ENCODE measurements at places on chromosomes 2 and 18.

GRCh38 chr2:119463136-119463535 is 31.5 kb downstream of the TMEM37 start:
- no peak for DNase-seq

DNA sequence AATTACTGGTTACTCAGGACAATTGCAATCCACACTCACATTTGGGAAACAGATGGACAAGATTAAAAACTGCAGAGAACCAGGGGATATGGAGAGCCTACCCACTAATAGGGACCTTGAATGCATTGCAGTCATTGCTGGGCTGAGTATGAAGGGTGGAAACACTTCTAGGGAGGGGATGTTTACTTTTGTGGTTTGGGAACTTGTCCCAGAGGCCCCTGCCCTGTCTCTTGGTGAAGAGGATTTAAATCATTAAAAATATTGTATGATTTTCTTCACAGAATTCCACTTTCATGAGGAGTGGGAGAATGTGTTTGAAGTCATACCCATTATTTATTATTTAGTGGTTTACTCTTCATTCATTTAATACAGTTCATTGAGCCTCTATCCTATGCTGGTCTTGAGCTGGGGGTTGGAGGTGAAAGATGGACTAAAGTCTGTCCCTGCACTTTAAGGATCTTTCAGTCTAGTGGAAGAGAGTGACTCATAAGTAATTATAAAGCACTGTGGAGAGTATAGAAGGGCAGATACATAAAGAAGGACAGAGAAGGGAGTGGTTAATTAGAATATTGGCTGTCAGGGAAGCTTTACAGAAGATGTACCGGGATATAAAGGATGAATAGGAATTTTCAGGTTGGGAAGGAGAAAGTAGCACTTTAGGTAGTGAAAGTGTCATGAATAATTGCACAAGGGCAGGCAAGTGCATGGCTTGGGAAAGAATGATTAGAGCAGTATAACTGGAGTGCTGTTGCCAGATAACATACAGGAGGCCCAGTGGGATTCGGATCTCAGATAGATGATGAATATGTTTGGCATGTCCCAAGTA is 313.4 kb downstream of the LPIN1 start:
- no peak for DNase-seq

DNA sequence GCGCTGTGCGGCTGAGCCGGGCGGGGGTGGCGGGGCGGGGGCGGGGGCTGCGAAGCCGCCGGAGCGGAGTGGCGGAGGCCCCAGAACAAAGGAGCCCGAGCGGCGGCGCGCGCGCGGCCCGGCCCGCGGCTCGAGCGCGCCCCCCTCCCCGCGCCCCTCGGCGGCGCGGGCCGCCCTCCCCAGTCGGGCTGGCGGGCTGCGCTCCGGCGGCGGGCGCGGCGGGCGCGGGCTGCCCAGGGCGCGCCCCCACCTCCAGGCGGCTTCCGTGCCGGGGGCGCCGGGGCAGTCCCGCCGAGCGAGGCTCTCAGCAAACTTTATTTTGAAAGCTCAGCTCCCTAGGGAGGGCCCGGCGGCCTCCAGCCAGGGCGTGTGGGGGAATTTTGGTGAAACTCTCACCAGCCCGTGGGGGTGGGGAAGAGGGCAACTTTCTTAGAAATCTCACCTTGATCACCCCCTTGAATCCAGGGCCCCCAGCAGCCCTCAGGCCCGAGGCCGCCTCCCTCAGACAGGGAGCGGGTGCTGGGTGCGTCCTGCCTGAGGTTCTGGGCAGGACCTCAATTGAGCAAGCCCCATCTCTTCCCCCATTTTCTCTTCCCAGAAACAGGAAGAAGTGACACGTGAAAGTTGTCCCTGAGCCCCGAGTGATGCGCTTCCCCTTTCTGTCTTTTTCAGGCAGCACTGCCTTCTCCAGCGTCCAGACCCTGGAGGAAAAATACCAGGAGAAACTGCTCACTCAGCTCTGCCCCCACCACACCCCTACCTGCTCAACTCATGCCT is 786 bp downstream of the TET3 start:
- no peak for DNase-seq

DNA sequence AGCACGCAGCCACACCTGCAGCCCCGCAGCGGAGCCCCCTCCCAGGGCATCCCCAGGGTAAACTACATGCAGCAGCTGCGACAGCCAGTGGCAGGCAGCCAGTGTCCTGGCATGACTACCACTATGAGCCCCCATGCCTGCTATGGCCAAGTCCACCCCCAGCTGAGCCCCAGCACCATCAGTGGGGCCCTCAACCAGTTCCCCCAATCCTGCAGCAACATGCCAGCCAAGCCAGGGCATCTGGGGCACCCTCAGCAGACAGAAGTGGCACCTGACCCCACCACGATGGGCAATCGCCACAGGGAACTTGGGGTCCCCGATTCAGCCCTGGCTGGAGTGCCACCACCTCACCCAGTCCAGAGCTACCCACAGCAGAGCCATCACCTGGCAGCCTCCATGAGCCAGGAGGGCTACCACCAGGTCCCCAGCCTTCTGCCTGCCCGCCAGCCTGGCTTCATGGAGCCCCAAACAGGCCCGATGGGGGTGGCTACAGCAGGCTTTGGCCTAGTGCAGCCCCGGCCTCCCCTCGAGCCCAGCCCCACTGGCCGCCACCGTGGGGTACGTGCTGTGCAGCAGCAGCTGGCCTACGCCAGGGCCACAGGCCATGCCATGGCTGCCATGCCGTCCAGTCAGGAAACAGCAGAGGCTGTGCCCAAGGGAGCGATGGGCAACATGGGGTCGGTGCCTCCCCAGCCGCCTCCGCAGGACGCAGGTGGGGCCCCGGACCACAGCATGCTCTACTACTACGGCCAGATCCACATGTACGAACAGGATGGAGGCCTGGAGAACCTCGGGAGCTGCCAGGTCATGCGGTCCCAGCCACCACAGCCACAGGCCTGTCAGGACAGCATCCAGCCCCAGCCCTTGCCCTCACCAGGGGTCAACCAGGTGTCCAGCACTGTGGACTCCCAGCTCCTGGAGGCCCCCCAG is 254.1 kb downstream of the GLI2 start:
- DNase-seq = no peak

GRCh38 chr2:74006459-74006858 is 21.7 kb downstream of the TET3 start:
- no peak for DNase-seq

- DNase-seq = no peak
Observed at GRCh38 chr2:240643093-240643810, 18.0 kb downstream of the GPR35 start.

DNA sequence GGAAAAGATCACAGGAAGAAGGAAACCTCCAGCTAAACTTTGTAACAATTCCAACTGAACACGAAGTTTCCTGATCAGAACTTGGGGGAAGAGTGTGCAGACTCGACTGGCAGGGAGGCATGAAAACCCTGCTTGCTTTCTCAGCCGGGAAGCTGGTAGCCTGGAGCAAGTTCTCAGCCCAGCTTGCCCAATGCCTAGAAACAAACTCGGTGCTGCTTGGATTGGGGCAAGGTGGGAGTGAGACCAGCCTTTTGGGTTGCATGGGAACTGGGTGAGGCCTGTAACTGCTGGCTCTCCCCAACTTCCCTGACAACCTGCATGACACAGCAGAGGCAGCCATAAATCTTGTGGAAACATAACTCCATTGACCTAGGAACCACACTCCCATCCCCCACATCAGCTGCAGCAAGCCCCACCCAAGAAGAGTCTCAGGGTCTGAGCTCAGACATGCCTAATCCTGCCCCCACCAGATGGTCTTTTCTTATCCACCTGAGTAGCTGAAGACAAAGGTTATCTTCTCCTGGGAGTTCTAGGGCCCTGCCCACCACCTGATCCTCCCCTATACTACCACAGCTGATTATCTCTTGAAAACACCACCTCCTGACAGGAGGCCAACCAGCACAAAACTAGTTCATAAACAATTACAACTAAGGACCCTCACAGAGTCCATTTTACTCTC is 1859.7 kb upstream of the CELF4 start:
- no peak for DNase-seq

GRCh38 chr2:28343971-28344715 is 48.5 kb upstream of the FOSL2 start:
- no peak for DNase-seq

DNA sequence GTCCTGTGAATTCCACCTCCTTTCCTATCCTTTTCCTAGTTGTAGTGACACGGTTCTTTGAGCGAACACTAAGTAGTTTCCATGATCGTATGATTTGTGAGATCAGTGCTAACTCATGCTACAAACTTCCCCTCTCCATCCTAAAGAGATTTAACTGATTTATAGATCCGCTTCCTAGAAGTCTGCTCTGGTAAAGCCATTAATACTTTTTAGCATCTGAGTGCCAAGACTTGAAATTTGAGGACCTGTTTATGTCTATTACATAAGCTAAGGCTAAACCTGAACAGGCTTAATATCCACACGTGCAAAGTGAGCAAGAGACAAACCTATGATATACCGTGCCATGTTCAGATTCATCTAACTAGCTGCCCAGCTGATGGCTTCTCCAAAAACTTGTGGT is 14.9 kb downstream of the PROKR1 start:
- DNase-seq = no peak

DNA sequence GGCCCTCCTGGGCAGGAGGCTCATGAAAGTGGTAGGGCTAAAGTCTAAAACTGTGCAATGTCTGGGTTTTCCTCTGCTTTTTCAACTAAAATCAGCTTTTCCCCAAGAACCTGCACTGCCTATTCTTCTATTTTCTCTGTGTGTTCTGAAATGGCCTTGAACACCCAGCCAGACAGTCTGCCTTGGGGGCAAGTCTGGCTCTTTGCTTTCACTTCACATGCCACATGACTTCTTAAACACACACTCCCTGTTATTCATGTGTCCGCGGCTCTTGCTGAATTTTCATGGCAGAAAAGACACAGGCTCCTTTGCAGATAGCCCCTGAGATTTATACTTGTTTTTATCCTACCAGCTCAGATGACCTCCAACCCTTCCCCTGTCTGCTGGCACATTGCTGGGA is 10.6 kb upstream of the RPIA start:
- DNase-seq = no peak

GRCh38 chr2:219362524-219363164 is 25.1 kb downstream of the DNPEP start:
- peak; percentile 91 for DNase-seq

- DNase-seq = no peak
Observed at GRCh38 chr2:215031321-215031720, 107.1 kb downstream of the ABCA12 start.

DNA sequence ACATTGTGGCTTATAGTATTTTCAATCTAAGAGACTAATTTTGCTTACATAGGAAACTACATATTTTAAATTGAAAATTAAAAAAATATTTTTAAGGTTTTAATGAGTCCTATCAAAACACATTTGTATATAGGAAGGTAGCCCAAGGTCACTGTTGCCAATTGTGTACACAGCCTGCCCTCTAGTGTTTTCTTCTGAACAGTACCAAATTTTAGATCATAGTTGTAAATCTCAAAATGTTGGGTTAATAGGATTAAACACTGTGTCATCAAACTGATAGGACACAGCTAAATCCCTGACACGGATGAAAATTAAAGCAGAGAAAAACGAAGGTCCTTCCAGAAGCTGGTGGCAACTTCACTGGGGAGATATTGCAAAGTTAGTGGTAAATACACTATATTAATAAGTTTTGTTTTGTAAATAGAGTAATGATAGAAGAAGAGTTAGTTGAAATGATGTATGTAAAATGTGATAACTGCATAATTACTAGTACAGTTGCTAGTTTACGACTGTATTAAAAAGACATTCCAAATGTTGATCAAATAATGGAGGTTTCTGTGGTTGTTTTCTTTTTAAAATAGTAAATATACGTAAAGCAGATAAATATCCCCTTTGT is 19.7 kb downstream of the CLUL1 start:
- DNase-seq = peak; percentile 27

GRCh38 chr18:1438458-1438910 is 533.8 kb downstream of the ADCYAP1 start:
- no peak for DNase-seq

DNA sequence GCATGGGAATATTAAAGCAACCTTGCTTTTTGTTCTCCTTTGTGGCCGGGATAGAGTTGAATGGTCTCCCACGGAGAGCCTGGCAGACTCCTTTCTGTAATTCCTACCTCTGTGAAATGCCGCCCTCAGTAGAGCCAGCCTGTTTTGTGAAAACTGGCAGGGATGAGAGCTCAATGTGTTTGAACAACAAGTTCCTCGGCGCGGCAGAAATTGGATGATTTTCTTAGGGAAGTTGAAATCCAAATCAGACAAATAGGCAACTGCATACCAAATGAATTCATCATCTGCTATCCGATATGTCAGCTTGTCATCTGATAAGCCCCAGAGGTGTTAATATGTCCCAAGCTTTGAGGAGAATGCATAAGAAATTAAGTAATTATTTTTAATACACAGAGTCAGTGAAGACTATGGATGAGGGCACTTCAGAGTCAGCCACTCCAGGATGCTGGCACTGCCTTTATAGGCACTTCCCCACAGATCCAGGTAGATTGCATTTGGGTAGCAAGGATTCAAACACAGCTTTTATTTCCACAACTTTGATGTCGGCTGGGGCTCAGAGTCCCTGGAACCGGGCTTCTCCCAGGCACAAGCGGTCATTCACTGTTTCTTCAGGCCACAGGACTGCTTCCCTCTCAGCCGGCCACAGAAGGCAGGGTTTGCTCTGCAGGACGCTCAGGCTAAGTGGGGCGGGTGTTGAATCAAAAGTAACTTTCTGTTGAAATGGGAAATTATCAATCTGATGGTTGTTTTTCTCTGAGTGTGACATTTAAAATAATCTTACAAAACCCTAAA is 82.8 kb upstream of the REV1 start:
- no peak for DNase-seq

GRCh38 chr2:190159453-190159852 is 96.9 kb upstream of the MSTN start:
- no peak for DNase-seq

DNA sequence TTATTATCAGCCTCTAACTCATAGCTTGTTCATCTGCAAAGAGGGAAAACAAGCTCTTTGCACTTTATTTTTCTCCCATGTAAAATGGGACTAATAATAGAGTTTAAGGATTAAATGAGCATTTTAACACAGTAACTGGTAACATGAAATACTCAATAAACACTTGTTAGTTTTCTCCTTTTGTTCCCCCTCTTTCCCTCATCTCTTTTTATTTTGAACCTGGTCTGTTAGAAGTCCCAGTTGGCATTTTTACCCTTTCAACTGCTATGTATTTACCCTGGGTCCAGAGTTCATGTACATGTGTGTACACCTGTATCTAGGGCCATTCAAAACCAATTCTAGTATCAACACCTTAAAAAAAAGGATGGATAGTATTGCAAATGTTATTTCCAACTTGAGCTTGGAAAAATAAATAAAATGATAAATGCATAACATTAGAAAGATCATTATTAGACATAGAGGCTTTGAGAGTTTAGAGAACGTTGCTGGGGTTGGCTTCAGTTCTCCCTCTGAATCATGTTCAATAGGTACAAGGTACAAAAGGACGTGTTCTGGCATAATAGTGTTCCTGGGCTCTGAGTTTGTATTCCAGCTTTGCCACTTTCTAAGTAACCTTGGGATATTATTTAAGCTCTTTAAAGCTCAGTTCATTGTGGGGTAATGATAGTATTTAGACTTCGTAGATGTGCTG is 5.2 kb upstream of the VPS54 start:
- no peak for DNase-seq

- DNase-seq = peak; percentile 29
Observed at GRCh38 chr18:74116633-74117554, 30.7 kb downstream of the FBXO15 start.

GRCh38 chr2:10968176-10968575 is 56.4 kb downstream of the KCNF1 start:
- no peak for DNase-seq

GRCh38 chr2:6475155-6475940 is 390.4 kb downstream of the CMPK2 start:
- no peak for DNase-seq

GRCh38 chr2:207423886-207424285 is 105.9 kb upstream of the CREB1 start:
- DNase-seq = no peak
